Cortex of kidney (tissue), 1 donor: ENCODE measurements at places on chromosomes 6 and 20.

GRCh38 chr20:61166324-61166723, 85.7 kb upstream of the CDH4 start:
- no peak for DNase-seq

DNA sequence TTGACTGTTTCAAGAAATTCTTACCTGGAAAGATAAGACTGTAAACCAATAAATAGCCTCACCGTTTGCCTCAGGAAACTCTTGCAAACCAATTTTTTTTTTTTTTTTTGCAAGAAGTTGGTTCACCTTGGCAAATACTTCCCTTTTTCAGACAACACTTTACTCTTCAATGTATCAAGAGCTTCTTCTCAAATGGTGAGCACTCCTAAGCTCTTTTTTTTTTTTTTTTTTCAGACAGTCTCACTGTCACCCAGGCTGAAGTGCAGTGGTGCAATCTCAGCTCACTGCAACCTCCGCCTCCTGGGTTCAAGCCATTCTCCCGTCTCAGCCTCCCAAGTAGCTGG, 22.7 kb upstream of the SNTA1 start:
- DNase-seq, result no peak

DNA sequence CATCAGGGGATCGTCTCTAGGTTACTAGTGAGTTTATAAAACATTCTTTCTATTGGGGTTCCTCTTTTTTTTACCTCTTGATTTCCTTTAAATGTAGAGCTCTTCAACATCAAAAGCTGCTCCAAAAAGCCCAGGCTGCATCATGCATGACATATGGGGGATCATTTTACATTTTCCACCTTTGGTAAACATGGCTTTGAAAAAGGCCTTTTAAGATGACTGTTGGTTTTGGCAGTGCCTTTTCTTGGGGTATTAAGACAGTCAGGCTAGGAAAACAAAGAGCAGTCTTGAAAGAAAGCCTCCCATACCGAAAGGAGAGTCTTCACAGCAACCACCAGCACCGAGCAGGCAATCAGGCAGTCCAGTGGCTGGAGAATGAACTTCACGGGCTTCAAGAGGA, 73.2 kb downstream of the NPEPL1 start:
- DNase-seq, result no peak

DNA sequence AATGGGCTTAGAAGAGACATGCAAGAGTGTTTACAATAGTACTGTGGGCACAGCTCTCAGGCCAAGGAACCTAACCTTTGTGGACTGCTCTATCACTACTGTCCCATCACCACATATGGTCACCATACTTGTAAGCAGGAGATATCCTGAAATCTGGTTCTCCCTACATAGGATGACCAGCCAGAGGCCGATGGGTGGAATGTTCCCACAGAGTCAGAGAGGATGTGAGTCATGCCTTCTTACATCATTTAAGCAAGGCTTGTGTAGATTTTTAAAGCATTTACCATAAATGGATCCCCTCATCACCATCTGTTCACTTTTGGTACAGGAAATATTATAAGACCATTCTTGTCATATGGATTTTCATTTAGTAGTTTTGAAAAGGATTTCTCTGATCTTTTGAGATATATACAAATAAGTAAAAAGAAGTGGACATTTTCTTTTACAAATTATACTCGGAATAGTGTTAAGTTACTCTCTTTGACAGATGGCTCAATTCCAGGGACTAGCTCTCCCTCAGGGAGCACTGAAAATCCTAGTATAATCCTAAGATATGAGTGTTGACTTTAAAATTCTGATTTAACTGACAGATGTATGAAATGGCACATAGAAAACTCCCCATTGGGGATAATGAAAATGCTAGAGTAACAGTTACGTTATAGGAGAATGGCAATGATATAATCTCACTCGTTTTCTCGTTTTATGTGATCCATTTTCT, 6.6 kb downstream of the HTR1B start:
- no peak for DNase-seq

DNA sequence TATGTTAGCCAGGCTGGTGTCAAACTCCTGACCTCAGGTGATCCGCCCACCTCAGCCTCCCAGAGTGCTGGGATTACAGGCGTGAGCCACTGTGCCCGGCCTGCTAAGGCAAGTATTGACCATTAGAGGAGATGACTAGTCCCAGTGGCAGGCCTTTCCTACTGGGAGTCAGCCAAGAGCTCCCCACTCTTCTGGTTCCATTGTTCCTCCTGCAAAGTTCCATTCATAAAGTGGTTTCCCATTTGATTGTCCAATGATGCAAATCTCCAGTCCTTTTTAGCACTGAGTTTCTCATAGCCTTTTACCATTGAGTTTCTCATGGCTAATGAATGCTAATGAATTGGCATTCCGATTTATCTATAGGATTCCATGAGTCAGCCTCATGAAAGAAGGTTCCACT, 148.3 kb upstream of the ESR1 start:
- DNase-seq, result no peak

DNA sequence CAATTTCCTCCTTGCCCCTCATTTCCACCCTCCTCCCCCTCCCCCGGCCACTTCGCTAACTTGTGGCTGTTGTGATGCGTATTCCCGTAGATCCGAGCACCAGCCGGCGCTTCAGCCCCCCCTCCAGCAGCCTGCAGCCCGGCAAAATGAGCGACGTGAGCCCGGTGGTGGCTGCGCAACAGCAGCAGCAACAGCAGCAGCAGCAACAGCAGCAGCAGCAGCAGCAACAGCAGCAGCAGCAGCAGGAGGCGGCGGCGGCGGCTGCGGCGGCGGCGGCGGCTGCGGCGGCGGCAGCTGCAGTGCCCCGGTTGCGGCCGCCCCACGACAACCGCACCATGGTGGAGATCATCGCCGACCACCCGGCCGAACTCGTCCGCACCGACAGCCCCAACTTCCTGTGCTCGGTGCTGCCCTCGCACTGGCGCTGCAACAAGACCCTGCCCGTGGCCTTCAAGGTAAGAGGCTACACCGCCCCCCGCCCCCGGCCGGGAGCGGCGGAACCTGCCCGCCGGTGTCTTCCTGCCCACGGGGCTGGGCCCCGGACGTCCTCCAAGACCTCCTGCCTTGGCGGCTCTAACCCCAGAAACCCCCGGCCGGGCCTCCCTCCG, 44.9 kb upstream of the SUPT3H start:
- DNase-seq, result no peak

DNA sequence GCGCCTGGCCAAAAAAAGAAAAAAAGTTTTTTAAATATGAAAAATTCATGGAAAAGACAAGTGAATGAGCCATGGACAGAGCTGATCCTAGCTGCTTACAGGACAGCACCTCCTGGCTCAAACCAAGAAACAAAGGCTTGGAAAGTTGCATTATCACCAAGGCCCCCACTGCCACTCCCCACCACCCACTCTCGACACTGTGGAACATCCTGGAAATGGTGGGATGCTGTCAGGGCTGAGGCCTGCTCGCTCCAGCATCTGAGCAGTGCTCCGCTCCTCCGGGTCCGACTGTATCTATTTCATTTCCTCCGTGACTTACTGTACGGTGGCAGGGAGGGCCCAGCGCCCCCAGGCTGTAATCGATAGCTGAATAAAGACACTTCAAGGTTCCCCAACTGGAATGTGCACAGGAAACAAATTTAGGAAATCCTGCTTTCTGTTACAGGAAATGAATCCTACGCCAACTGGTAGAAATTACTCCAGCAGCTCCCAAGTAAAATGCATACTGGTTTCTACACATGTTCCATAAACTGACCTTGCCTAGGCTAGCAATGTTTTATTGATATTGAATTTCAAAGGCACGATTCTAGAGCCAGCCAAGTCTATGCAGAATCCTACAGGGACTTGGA, 109.5 kb upstream of the NFATC2 start:
- no peak for DNase-seq

DNA sequence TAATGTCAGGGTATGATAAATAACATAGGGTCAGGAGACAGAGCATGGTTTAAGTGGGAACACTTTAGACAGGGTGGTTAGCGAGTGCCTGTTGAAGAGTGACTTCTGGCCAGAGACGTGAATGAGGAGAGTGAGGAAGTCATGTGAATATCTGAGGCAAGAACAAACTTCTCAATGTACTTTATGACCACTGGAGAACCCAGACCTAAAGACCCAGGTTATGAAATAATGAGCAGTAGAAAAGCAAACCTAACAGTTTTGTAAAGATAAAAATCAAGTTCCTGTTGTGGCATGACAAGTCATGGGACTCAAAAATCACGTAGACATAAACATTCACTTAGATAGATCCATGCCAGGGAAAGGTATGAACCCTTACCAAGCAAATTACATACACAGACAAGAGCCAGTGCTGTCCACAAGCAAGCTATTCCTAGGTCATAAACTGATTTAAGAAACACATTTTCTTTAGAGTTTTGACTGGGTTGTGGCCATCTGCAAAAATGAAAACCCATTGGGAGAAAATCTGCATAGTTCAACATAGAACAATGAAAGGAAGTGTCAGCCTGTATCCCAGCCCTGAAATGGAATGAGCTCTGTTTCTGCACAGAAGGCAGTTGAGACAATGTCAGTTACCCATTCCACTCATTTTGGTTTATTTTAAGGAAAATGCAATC, 2.2 kb upstream of the MYCT1 start:
- no peak for DNase-seq

DNA sequence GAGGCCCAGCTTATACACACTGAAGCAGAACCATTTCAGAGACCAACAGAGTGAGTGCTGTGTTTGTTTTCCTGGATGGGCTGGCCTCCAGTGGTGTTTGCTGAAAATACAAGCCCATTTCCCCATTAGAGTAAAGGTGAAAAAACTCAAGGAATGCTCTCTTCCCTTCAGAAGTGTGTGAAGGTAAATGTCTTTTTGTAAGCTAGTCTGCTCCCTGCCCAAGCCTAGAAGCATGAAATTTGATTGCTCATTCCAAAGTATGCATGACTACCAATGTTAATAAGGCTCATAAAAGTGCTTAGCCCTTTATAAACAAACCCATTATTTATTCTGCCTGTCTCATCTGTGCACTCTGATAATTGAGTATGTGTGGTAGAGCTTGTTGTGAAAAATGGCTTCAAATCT, 59.1 kb downstream of the ADGRF1 start:
- DNase-seq, result no peak

- DNase-seq, result no peak
Measured at GRCh38 chr6:100134703-100135102, 140.7 kb upstream of the MCHR2 start.
